GM10248 (cell line): ENCODE measurements at places on chromosomes 2 and 18.

DNA sequence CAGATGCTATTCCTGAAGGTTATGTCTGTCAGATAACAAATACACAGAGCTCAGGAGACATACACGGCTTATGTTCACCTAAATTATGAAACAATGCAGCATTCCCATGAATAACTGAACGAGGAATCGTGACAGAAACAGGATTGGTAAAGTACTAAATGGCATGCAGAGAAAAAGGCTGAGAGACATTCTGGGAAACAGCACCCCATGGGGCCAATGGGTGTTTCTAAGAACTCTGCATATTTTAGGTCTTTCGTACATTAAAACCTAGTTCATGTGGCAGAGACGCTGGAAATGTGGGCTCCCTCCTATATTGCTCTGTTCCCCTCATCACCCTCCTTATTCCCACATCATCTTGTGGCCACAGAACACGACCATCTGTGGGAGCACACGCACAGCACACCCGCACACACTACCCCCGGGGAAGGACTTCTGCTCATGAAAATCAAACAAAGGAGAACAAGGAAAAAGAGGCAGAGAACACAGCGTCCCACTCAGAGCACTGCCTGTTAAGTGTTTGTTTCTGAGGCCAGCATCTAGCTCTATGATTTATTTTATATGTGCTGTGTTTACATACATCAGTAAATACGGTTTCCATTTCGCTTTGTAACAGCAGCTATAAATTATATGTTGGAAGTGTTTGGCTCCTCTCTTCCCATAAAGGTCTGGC, 143.6 kb downstream of the AFF3 start:
- DNase-seq = no peak

- DNase-seq = no peak
These were observed 53.1 kb upstream of the DTNB start for GRCh38 chr2:25726522-25726921.

- DNase-seq = no peak
These were observed 54.7 kb downstream of the SPRED2 start for GRCh38 chr2:65377556-65378192.

- DNase-seq = peak; percentile 31
These were observed 298.9 kb downstream of the DSEL start for GRCh38 chr18:67217551-67218166.

DNA sequence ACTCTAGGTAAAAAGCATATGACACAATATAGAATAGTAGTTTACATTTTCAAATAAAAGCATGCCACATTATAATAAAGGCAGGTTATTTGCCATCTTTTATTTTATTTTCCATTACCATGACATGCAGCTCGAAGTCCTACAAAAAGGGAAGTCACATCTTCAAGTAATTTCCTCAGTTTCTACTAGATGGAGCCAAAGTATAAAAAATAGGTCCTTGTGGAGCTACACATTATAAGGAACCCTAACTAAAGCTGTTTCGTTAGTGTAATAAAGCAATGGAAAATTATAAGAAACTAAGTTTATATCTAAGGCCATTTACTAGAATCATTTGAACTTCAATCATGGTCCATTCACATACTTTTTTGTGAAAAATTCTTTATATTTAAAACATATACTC, 674.5 kb downstream of the KCNJ3 start:
- no peak for DNase-seq
